ENCODE measurements at places on chromosomes 4 and X.

GRCh38 chrX:1391370-1391706 is 575 bp downstream of the SLC25A6 start:
- no peak for DNase-seq

DNA sequence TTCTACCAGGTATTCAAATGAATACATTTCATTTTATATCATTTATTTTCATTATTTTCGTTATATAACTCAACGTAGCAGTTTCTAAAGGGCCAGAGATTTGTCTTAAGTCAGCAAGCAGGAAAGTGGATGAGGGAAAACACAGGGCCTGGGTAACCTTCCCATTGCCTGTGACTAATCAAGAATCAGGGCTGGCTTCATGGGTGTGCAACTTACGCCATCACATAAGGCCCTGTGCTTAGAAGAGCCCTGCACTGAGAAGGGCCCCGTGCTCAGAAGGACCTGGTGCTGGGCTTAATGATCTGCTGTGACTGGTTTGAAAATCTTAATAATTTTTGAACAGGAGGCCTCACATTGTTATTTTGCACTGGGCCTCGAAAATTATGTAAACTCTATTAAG is 65.4 kb upstream of the FAM9C start:
- DNase-seq = no peak

DNA sequence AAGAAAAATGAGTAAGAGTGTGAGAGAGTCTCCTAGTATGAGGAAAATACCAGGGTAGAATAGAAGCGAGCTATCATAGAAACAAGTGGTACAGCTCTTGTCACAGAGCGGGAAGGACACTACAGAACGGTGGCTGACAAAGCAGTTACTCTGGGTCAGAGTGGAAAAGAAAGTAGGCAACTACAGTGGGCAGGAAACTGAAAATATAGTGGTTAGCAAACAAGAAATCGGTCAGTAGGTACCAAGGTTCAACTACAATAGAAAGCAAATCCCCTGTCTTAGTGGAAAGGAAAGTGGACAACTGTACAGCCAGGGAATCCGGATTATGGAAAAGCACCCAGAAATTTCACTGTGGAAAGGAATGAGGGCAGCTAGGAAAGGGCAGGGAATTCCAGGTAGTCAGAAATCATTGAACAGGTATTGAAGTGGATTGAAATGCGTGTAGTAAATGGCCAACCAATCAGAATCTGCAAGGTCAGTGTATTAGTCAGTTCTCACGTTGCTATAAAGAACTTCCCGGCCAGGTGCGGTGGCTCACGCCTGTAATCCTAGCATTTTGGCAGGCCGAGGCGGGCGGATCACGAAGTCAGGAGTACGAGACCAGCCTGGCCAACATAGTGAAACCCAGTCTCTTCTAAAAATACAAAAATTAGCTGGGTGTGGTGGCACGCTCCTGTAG is 219.6 kb upstream of the DIAPH2 start:
- DNase-seq = no peak

DNA sequence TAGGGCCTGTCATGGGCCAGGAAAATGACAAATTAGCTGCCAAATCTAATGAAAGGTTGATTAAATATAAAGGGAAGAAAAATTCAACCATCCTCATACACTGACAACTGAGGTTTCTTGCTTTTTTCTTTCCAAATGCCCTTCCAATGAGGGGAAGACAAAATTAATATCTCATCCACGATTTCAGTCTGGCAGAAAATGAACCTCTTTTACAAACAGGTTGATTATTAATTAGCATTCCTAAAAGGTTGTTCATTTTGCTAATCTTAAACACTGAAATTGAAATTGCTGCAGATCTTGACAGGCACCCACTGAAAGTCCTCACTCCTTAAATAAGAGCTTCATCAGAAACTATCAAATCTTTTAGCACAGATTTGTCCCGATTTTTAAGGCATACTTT is 45.5 kb downstream of the NPFFR2 start:
- DNase-seq = no peak

- no peak for DNase-seq
These were observed 568.0 kb downstream of the IL1RAPL1 start for GRCh38 chrX:29155286-29155685.

DNA sequence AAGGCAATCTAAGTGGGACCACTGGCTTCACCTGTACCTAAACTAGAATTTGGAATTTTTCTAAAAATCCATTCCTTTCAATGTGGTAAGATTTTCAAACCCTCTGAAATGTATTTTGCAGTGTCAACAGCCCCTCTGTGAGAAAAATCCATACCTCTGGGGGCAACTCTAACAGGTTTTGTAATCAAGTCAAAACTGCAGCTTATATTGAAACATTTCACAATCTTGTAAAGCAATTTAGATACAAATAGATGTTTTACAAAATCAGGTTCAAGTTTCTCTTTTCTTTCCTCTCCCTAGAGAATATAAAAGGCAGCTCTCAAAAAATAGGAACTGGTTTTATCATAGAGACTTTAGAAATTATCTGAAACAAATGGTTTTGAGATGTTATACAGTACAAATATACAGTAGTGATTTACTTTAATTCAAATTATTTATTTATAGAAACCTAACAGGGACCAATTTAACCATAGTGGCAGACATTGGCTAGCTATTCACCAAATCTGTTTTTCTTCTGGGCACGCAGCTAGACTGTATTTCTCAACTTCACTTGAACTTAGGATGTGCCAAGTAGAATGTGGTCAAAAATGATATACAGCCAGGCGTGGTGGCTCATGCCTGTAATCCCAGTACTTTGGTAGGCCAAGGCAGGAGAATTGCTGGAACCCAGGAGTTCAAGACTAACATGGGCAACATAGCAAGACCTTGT is 36.3 kb upstream of the SPINK2 start:
- DNase-seq = no peak

- no peak for DNase-seq
These were observed 13.2 kb upstream of the IL13RA2 start for GRCh38 chrX:115030625-115031024.

DNA sequence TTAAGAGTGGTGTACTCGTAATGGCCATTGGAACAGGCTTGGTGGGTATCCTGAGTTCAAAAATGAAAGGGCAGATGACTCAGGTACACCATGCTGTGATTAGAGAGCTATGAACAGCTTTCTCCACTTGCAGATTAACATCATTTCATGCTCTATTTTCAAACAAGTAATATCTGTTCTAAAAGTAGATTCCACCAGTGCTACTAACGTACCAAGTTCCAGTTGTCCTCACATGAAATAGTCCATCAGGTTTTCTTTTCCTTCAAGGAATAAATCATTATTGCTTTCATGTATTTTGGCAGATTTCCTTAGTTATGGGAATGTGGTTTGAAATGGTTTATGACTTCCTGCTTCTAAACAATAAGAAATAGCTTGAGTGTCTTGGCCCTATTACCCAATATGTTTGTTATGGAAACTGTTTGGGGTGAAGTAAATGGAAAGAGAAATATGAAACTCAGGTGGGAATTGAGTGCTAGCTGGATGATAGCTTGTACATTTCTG is 49.9 kb downstream of the PCDH7 start:
- DNase-seq = no peak

DNA sequence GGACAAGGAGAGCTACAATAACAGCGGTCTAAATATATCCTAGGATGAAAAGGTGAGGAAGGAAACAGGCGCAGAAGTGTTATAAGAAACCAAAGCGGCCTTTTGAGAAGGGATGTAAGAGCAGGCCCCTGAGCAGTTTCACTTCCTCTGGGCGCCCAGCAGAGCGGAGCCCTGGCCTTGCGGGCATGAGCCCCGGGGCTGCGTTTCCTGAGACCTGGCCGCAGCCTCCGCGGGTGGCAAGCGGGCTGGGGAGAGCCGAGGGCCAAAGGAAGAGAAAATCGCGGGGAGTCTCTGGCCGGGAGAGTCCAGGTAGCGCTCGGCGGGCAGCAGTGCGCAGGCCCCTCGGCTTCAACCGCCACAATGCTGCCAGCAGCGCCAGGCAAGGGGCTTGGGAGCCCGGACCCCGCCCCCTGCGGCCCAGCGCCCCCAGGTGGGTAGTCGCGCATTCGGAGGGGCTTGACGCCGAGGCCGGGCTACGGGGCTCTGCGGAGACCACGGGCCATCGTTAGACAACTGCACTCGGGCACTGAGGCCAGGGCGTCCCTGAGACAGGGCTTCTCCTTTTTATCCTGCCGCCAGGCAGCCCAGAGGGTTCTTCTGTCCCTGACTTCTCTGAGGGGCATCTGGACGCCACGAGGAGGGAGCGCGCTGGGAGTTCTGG is at the start of gene BANK1:
Gene BANK1, plus strand, starts transcription at position 210 of the 661 bp plus-strand sequence. Its CDS starts 151 bp downstream, at position 361.
- DNase-seq = no peak

GRCh38 chr4:23361453-23361852 is 528.4 kb downstream of the PPARGC1A start:
- DNase-seq = no peak

- DNase-seq = no peak
These were observed 43.9 kb upstream of the GEMIN8 start for GRCh38 chrX:14073556-14073955.

- DNase-seq = no peak
These were observed 482.4 kb downstream of the NAF1 start for GRCh38 chr4:162684371-162684700.

DNA sequence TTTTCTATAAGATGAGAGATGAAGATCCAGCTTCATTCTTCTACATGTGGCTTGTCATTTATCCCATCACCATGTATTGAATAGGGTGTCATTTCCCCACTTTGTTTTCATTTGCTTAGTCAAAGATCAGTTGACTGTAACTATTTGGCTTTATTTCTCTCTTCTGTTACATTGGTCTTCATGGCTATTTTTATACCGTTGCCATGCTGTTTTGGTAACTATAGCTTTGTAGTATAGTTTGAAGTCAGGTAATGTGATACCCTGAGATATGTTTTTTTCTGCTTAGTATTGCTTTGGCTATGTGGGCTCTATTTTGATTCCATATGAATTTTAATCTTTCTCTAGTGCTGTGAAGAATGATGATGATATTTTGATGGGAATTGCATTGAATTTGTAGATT is 514.3 kb downstream of the GBA3 start:
- no peak for DNase-seq

GRCh38 chr4:28565396-28565795 is 1704.8 kb downstream of the STIM2 start:
- DNase-seq = no peak

DNA sequence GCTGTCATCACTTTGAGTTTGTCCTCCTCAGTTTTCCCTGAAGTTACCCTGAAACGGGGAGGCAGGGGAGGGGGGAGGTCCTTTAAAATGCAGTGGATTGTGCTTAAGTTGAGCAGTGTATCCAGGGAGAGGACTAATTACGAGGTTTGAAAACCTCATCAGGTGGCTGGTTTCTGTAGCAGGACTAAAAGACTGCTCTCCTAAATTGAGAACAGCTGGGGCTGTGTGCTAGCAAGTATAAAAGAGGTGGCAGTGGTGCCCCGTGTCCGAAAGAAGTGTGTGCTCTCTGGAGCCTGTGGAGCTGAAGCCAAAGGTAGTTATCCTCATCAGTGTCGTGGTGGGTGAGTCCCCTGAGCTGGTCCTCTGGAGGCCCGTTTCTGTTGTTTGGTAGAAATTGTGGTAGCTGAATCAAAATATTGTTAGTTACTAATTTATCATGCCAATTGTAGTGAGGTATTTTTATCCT is 37.2 kb upstream of the CYP2U1 start:
- DNase-seq = no peak

- no peak for DNase-seq
These were observed 57.1 kb downstream of the ENPEP start for GRCh38 chr4:110532901-110533589.

DNA sequence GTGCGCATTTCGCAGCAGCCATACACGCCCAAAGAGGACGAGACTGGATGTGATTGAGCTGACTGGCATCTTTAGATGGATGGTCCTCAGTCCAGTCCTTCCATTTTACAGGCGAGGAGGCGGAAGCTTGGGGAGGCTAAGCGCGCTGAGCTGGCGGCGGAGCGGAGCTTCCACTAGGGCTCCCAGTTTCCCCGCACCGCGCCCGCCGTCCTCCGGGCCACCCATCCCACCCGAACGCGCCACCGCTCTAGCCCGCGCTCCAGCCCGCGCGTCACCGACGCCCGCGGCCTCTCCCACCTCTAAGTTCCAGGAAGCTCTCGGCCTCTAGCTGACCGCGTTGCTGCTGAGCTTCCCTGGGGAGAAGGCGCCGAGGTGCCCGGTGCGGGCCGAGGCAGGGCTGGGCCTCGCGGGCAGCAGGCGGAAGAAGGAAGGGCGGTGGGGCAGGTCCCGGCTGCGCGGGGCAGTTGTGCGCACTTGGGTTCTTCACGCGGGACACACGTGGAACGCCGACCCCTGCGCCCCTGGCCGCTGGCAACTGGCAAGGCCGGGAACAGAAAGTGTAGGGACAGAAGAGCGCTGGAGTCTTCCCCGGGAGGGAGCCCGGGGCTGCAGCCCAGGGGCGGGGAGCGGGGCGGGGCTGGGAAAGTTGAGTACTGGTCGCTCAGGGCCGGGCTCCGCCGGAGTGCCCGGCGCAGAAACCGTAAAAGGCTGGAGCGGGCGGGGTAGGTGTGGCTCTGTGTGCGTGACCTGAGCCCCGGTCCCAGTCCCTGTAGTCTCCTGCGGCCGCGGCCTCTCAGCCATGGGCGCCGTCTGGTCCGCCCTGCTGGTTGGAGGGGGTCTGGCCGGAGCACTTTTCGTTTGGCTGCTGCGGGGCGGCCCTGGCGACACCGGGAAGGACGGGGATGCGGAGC is at the start of gene STBD1:
Gene STBD1, plus strand, starts transcription at position 763 of the 911 bp plus-strand sequence. Its CDS starts 37 bp downstream, at position 800.
- DNase-seq = no peak

DNA sequence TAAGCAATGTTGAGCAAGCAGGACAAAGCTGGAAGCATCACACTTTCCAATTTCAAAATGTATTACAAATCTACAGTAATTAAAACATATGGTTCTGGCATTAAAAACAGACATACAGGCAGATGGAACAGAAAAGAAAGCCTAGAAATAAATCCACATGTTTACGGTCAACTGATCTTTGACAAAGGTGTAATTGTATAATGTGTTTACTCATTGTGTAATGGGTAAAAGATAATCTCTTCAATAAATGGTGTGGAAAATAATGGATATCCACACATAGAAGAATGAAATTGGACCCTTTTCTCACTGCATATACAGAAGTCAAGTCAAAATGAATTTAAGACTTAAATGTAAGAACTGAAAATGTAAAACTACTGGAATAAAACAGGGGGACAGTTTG is 394.2 kb downstream of the ANKRD50 start:
- DNase-seq = no peak

DNA sequence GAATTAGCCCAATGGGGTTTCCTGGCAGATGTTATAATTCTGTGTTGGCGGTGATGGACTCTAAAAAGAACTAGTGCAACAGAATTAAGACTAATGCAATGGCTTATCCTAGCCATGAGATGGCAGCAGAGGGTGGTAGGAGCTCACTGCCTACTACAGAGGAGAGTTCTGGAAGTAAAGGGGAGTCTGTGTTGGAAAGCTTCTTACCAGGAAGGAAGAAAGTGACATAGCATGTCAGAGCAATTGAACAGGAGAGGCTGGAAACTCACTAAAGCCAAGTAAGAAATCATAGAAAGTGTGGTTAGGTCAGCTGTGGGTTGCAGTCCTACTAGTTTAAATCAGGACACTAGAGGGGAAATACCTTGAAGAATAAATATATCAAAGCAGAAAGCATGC is 6.3 kb upstream of the TRPC5OS start:
- DNase-seq = no peak

GRCh38 chrX:79409657-79410056 is 42.5 kb upstream of the ITM2A start:
- no peak for DNase-seq
